Fibroblast of lung (primary cell): ENCODE measurements at places on chromosomes 6 and 20. TPM values are rescaled to one million over a fixed set of nuclear protein-coding genes. Genes with fewer than 3 reads are reported as not detected.
A peak's percentile ranks its signal among the peaks of the same experiment; 100 is the strongest.

GRCh38 chr20:40467703-40468411 lies 221.2 kb downstream of the MAFB start:
- no peaks in the 10 kb centered on the region for H3K36me3 ChIP-seq
- DNase-seq: no peak
- no peak overlapping the region for H3K27ac ChIP-seq
- no peaks in the 10 kb centered on the region for H3K27me3 ChIP-seq

GGTLC1 gene
- total RNA-seq: not detected in 2 replicates

- H3K27ac ChIP-seq: no peak overlapping the region
- no peak for DNase-seq
- H3K4me1 ChIP-seq: no peaks in the 10 kb centered on the region
- no peaks in the 10 kb centered on the region for H3K27me3 ChIP-seq
- peaks cover 1% of the 10 kb centered on the region for H3K36me3 ChIP-seq
- no peak overlapping the region for H3K4me3 ChIP-seq
Observed at GRCh38 chr20:48933017-48933766, 11.7 kb downstream of the ARFGEF2 start.

IL17A gene
- total RNA-seq: not detected in 2 replicates

GRCh38 chr20:55893031-55893430 lies 112.3 kb downstream of the CBLN4 start:
- DNase-seq: no peak
- H3K4me1 ChIP-seq: no peaks in the 10 kb centered on the region
- no peaks in the 10 kb centered on the region for H3K36me3 ChIP-seq

DNA sequence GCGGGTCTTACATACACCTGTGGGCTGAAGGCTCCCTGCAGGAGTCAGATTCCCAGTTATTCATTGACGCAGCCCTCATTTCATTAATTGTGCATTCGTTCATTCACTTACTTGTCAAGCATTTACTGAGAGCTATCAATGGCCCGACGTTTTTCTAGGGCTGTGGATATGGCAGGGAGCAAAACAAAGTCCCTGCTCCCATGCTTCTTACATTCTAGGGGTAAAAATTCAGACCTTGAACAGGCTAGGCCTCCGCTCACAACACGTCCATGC lies 369 bp upstream of the NSFL1C start:
- no peak for DNase-seq
- peak overlapping the region; percentile 20 for H3K4me3 ChIP-seq
- H3K4me1 ChIP-seq: peaks cover 8% of the 10 kb centered on the region
- H3K36me3 ChIP-seq: no peaks in the 10 kb centered on the region
- H3K27me3 ChIP-seq: peaks cover 2% of the 10 kb centered on the region

DNA sequence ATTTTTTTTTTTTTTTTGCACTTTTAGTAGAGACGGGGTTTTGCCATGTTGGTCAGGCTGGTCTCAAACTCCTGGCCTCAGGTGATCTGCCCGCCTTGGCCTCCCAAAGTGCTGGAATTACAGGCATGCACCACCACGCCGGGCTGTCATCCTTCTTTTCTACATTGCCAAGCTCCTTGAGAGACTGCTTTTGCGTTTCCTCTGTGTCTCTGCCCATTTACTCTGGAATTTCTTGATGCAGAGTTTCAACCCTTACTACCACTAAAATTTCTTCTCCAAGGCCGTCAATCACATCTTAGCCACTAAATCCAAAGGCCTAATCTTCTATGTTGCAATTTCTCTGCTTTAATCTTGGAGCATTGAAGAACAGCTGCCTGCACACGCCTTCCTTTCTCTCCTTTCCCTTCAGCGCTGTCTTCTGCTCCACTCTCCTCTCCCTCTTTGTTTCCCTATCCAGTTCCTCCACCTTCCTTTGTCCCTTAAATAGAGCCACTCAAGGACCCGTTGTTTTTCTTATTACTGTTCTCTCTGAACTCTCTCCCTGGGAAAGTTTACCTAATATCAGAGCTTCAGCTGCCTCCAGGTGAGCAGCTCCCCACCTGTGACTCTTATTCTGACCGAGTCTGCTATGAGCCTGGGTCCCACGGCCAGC lies 98.8 kb downstream of the SLC35B3 start:
- no peaks in the 10 kb centered on the region for H3K27me3 ChIP-seq
- H3K27ac ChIP-seq: no peak overlapping the region
- H3K4me3 ChIP-seq: no peak overlapping the region
- no peaks in the 10 kb centered on the region for H3K4me1 ChIP-seq
- H3K36me3 ChIP-seq: no peaks in the 10 kb centered on the region

DNA sequence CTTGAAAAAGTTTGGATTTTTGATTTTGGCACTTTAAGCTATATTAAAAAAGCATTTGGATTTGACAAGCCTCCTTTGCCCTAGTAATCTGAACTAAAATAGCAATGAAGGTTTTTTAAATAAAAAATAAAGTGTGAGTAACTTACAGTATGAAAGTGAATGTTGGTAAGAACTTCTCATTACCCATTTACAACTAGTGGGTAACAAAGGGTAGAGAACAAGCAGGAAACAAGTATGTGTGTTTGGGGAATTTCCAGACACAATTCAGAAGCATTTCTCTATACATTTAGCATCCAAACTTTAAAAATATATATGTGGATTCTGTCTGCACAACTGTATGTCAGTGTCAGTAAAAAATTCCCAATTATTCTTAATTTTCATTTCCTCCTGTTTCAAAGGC lies 2.9 kb downstream of the TMEM30A start:
- no peaks in the 10 kb centered on the region for H3K36me3 ChIP-seq
- peaks cover 2% of the 10 kb centered on the region for H3K4me1 ChIP-seq
- no peaks in the 10 kb centered on the region for H3K27me3 ChIP-seq
- H3K27ac ChIP-seq: peak overlapping the region; percentile 12

HLA-DPB1 gene
- 1.3 and 5.4 TPM in 2 replicates for total RNA-seq

DNA sequence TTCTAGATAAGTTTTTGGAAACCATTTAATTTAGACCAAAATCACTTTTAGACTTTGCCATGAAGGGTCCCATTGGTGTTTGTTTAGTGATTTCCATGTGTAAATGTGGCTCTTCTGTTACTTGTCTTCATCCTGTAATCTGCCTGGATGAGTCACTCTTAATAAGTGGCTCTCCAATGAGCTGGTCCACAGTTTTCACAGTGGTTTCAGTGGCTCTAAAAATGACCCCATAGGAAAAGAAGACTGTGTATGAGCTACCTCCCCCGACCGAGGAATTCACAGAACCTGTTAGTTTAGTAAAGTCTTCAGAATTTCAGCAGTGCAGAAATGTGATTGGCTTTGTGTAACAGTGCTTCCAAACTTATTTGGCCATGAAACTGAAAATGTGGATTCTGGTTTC lies 492.0 kb upstream of the MARCKS start:
- no peaks in the 10 kb centered on the region for H3K36me3 ChIP-seq
- H3K4me1 ChIP-seq: peaks cover 10% of the 10 kb centered on the region
- no peaks in the 10 kb centered on the region for H3K27me3 ChIP-seq
- no peak overlapping the region for H3K27ac ChIP-seq
- DNase-seq: no peak

RMND1 gene
- total RNA-seq: 50.6 and 58.3 TPM in 2 replicates

HMGCLL1 gene
- 0.51 and 0.83 TPM in 2 replicates for total RNA-seq

COX4I2 gene
- total RNA-seq: not detected in 2 replicates

CENPQ gene
- total RNA-seq: 4.6 and 5.3 TPM in 2 replicates

DNA sequence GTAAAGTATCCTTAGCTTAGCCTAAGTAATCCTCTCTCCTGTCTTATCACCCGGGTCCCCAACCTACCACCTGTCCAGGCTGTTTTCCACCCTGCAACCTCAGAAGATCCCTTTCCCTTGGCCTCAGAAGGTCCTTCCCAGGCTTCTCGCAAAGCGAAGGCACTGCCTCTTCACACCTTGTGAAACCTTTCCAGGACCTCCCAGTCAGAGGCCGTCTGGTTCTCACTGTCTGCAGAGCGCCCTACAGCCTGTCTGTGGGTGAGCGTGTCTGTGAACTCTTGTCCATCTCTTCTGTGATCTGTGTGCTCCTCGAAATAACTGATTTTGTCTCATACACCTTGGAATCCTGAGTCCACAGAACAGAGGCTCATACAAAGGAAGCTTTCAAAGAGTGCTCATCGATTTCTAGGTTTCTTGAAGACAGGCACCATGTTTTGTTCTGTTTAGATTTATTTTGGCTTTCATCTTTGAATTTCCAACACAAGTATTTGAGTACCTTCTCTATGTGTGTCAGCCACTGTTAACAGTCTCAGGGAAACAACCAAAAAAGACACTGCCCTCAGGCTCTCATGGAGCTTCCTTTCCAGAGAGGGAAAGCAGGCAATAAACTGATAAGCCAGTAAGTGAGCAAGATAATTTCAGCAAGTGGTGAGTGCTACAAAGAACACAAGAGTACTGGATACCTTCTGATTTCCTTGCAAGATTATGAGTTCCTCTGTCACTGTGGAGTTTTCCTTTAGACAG lies 6.3 kb downstream of the PDE10A start:
- H3K36me3 ChIP-seq: no peaks in the 10 kb centered on the region
- H3K4me1 ChIP-seq: no peaks in the 10 kb centered on the region
- no peak for DNase-seq
- peaks cover 3% of the 10 kb centered on the region for H3K27me3 ChIP-seq
- H3K27ac ChIP-seq: no peak overlapping the region

GRCh38 chr6:159056003-159056402 lies 11.2 kb upstream of the TAGAP start:
- H3K4me1 ChIP-seq: no peaks in the 10 kb centered on the region
- peaks cover 8% of the 10 kb centered on the region for H3K27me3 ChIP-seq
- H3K4me3 ChIP-seq: no peak overlapping the region
- DNase-seq: no peak
- H3K36me3 ChIP-seq: no peaks in the 10 kb centered on the region

DNA sequence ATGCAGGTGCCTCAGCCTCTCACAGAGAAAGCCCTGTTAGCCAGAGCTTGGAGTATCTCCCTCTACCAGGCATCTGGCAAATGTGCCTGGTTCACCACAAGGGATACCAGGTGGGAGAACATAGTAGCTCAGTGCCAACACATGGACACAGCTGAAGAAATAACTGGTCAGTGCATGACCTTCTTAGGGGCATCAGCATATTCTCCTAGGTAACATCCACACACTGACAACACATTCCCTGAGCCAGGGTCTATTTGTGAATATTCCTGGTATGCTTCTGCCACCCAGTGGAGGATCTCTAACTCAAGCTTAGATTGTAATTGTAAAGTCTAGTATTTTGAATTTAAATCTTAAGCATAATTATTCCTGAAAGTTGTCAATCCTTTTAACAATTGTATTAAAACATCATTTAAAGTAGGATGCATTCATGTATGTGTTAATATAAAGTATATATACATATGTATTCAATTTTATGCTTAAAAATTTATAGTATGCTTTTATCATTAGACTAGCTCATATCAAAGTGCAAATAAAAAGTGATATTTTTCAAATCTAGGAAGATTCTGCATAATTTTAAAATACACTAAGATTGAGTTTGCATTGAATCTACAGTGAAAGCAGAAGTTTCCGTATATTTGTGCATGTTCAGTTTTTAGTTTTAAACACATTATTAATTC lies 45.3 kb upstream of the COL21A1 start:
- peak; percentile 55 for DNase-seq
- no peak overlapping the region for H3K27ac ChIP-seq
- no peaks in the 10 kb centered on the region for H3K36me3 ChIP-seq
- no peak overlapping the region for H3K4me3 ChIP-seq
- H3K4me1 ChIP-seq: no peaks in the 10 kb centered on the region

DNA sequence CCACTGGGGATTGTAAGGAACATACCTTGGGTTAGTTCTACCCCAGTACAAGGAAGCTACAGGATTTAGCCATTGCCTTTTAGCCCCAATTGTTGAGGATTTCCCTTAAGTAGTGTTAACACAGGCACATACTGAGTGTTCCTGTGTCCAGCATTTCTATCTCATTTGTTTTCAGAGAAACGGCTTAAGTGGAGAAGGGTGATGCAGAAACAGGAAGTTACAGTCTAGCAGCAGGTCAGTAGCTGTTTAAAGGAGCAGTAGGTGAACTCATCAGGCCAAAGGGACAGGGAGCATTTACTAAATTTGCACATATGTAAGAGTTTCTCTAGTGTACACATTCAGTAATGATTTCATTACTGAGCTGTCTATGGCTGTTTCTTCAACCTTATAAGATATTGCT lies 644.2 kb upstream of the GJE1 start:
- no peaks in the 10 kb centered on the region for H3K36me3 ChIP-seq
- DNase-seq: no peak
- H3K27ac ChIP-seq: no peak overlapping the region
- H3K27me3 ChIP-seq: no peaks in the 10 kb centered on the region

DNA sequence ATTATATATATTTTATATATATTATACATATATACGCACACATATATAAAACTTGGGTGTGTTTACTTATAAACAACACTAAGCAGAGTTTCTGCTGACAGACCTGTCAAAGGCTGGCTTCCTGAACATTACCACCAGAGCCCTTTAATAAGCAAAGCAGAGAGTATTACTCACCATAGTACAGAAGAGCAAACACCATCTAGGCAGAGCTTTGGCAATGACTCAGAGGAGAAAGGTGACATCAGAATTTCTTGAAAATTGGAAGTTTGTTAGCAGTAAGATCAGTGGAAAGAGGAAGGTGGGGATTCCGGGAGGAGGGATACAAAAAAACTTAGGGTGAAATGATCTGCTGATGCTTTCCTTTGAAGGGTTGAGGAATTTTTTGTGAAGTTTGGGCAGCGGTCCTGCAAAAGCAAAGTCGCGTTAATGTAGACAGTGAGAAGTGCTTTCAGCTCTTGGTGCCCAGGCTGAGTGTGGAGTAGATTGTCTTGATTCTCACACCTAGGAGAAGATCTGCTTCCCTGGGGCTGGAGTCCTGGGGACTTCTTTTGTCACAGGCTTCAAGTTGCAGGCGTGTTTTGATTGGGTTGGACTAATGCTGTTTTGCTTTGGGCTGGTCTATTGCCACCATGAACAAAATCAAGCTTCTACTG lies 109.6 kb upstream of the BACH2 start:
- H3K27ac ChIP-seq: no peak overlapping the region
- peak; percentile 82 for DNase-seq
- H3K4me3 ChIP-seq: no peak overlapping the region

TCP1 gene
- 200 and 231 TPM in 2 replicates for total RNA-seq

- no peak for DNase-seq
Observed at GRCh38 chr6:44189257-44189656, 27.5 kb upstream of the MYMX start.

PGC gene
- total RNA-seq: not detected in 2 replicates

RSPO3 gene
- 12.4 and 15.4 TPM in 2 replicates for total RNA-seq

TFAP2D gene
- total RNA-seq: not detected in 2 replicates

- H3K27me3 ChIP-seq: no peaks in the 10 kb centered on the region
- no peak overlapping the region for H3K27ac ChIP-seq
- H3K36me3 ChIP-seq: no peaks in the 10 kb centered on the region
- H3K4me3 ChIP-seq: no peak overlapping the region
Observed at GRCh38 chr6:166777096-166777630, 150.1 kb upstream of the RPS6KA2 start.

TNXB gene
- 63.9 and 113 TPM in 2 replicates for total RNA-seq
